ENCODE measurements at places on chromosomes 16 and 17.

DNA sequence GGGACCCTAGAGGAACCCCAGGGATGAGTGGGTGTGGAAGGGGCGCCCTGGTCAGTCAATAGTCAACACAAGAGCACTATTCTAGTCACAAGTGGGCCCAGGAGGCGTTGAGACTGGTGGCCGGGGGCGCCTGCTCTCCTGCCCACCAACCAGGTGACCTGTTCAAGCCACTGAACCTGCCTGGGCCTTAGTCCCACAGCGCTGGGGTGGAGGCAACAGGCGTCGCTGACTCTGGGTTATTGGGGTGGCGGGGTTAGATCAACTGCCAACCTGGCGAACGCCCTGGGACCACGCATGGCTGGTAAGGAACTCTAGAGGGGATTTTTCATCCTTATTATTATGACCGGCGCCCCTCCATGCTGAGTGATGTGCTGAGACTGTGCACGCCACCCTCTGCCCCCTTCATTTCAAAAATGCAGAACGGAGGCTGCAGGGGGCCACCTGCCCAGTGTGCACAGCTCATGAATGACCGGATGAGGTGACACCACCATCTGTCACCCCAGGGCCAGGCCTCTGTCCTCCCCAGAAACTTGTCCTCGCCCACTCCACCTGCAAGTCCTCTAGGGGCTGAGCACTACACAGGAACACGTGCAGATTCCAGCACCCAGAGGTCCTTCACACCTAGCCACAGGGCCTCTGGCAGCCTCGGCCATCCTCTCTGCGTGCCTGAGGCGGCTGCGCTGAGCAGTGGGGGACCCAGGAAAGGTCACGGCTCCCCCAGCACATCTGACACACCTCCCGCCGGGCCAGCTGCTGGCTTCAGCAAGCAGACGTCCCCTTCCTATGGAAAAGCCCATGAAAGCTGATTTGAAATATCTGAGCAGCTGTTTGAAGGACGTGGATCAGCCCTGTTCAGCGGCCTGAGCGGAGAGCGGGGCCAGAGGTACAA lies 51.6 kb upstream of the DNAH17 start:
- DNase-seq = peak; percentile 52

- no peak for DNase-seq
These were observed 7.6 kb downstream of the AIPL1 start for GRCh38 chr17:6427279-6427781.

- no peak for DNase-seq
These were observed 116.3 kb upstream of the MAF start for GRCh38 chr16:79716645-79717332.

DNA sequence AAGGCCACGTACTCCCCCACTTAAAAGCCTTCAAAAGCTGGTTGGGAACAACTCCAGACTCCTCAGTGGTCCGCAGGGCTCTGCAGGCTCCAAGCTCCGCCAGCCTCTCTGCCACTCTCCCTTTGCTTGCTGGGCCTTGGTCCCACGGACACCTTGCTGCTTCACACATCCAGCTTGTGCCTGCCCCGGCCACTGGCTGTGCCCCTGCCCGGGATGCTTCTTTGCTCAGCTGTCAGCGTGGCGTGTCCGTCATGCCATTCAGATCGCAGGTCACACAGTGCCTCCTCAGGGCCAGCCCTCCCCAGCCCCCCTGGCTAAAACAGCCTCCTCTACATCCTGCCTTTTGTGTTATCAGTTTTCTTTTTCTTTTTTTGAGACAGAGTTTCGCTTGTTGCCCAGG lies 11.8 kb downstream of the ASPHD1 start:
- peak; percentile 55 for DNase-seq

- no peak for DNase-seq
These were observed at the start of gene ASGR1 for GRCh38 chr17:7179317-7180254. Gene ASGR1, minus strand, starts transcription at chr17:7179370. Its CDS starts 807 bp downstream, at chr17:7178563.

DNA sequence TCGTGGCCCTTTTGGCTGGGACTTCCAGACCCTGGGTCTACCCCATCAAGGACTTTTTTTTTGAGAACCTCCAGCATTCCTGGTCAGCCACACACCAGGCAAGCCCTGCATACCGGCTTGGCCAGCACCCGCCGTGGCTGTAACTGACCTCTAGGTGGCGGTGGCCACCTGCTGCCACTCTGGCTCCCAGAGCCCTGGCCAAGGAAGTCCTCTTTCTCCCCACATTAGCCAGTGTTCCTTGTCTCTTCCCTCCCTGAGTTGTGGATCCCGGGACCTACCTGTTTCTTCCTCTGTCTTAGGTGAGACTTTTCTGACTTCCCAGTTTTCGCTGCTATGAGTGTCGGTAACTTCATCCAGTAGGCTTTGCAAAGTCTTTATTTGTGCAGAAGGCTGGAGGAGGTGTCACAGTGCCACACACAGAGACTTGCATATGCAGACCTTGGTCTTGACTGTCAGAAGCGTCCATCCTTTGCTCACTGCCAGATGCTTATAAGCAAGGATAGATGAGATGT lies 348.3 kb downstream of the CPPED1 start:
- peak; percentile 81 for DNase-seq

GRCh38 chr17:70187383-70187782 lies 18.1 kb downstream of the KCNJ2 start:
- DNase-seq = no peak

DNA sequence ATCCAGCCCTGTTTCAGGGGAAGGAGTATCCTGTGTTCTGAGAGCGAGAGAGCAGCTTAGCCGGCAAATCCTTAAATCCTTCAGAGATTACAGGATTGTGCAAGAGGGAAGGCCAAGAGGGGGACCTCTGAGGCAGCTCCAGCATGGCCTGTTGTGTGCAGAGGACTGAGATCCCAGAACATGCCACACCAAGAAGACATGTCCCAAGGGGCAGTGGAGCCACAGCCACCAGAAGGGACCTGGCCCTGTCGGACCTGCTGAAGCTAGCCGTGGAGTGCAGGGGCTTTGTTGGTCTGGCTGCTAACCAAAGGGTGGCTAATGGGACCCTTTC lies 1.6 kb upstream of the MRC2 start:
- no peak for DNase-seq

DNA sequence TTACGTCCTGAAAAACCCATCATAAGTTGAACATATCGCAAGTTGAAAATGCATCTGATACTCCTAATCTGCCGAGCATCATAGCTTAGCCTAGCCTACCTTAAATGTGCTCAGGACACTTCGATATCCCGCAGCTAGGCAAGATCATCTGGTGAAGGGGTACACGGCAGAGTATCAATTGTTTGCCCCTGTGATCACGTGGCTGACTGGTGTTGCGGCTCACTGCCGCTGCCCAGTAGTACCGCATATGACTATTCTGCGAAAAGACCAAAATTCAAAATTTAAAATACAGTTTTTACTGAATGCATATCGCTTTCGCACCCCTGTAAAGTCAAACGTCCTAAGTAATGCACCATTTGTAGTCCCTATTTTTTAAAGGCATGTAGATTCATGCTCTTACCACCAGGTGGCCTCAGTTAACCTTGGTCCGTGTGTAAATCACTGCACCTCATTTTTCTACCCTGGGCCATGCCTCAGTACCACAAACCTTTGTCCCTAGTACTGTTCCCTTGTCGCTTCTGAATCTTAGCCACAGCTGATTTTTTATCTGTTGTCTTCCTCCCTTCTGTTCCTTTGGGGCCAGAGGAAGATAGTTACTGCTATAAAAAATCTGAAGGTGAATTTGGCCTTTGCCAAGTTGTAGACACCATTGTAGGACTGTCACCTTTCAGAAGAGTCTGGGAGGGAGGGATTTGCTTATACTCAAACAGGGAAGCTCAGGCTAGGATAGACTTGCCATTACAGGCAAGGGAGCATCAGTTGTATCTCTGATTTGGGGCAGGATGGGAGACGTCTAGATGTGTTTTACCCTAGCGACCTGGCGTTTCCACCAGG lies 34.4 kb downstream of the WWP2 start:
- peak; percentile 36 for DNase-seq

- DNase-seq = no peak
These were observed 3.1 kb downstream of the ALDH3A2 start for GRCh38 chr17:19651451-19652238.

DNA sequence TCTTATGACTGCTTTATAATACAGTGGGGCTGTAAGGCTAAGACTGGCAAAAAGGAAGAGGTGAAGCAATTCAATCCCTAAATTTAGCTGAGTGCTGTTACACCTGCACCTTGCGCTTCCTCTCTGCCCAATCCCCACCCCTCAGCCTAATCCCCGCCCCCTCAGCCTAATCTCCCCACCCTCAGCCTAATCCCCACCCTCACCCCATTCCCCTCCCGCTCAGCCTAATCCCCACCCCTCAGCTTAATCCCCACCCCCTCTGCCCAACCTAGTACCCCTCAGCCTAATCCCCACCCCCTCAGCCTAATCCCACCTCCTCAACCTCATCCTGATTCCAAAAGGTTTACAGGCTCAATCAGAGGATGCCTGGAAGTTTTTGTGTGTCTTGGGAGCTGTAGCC lies 155.5 kb downstream of the PMP22 start:
- DNase-seq = no peak

DNA sequence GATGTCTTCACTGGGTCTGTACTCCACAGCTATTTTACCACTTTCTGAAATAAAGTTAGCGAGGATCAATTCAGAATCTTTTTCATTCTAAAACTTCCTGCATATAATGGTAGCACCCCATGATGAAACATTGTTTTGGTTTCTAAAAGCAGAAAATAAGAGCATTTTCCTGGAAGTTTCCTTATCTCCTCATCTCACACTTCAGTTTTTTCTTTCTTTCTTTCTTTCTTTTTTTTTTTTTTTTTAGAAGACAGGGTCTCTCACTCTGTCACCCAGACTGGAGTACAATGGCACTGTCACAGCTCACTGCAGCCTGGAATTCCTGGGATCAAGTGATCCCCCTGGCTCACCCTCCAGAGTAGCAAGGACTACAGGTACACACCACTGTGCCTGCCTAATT lies 10.3 kb downstream of the RDM1 start:
- no peak for DNase-seq

DNA sequence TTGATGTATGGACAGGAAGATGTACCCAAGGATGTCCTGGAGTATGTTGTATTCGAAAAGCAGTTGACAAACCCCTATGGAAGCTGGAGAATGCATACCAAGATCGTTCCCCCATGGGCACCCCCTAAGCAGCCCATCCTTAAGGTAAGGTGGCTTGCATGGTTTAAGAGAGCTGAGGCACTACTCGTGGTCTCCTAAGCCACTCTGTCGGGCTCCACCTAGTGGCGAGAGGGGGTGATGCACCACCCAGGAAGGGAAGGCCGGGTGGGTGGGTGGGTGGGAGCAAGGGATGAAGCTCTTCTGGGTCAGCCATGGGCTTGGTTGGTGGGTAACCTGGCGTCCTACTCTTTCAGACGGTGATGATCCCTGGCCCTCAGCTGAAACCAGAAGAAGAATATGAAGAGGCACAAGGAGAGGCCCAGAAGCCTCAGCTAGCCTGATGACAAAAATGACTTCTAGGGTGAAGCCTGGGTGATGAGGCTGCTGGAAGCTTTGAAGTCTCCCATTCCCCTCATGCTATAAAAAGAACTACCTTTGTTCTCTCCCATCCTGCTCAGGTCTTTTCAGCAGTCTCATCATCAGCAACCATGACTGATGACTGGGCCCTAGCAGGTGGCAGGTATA lies 21.5 kb downstream of the GPR179 start:
- DNase-seq = peak; percentile 84

- no peak for DNase-seq
These were observed 2.8 kb downstream of the SF3B3 start for GRCh38 chr16:70526403-70526802.

DNA sequence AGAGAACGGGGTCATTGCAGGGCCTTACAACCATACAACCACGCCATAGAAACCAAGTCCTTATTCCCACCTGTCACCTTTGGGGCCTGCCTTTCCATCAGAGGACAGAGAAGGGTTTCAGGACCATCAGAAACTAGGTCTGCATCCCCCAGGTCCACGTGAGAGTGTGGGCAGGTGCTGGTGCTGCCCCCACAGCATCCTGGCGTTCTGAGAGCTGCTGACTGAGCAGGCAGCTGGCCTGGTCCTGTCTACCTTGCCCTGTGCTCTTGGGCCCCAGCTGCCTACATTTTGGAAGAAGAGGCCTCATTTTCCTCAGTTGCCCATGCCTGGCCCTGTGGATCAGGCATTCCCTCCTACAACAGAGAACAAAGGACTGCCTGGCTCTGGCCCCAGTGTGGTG lies 21.6 kb downstream of the ZNF276 start:
- DNase-seq = no peak

DNA sequence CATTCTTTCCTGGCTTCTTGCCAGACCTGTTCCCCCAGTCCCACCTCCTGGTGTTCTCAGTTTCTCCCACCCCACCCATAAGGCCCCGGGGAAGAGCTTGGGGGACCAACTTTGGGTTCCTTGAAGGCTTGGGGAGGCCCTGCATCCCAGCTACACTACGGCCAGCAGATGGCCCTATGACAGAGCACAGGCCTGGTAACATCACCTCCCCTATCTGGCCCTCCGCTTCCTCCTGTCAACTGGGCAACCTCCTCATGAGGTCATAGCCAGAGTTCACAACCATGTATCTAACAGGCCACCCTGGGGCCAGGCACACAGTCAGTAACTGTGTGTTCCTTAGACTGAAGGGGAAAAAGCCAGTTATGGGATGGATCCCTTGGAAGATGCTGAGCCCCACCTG lies 31.4 kb downstream of the MYO15A start:
- no peak for DNase-seq

GRCh38 chr17:417691-418420 lies 65.2 kb upstream of the RPH3AL start:
- DNase-seq = no peak

DNA sequence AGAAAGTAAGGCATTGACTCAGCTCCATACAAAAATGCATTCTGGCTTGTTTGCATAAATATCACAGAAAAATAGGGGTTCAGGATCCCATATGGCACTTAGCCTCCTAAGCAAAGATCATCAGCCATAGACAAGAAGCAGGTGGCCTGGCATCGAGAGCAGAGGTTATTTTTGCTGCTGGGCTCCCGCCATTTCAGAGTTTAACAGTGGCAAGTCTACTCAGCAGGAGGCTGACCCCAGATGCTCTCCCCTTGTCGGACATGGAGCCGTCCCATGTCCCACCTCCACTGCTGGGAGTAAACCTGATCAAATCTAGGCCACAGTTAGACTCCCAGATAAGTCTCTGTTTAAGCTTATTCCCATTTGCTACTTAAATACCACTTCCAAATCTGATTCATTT lies 269.1 kb downstream of the FTO start:
- no peak for DNase-seq

DNA sequence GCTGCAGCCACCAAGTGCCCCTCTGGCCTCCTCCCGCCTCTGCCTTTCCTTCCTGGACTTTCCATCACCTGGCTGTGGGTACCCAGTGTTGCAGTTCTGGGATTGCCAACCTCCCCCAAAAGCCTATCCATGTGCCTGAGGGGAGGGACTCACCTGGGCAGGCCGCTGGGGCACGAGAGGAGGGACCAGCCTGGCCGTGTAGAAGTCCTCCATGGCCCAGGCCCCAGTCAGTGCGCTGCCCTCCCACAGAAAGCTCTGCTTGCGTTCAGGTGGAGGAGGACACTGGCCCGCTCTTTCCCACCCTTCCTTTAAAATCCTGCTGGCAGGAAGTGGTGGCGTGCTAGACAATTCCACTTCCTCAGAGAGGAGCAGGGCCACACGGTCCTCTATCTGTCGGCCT lies 14.2 kb downstream of the SLX4 start:
- DNase-seq = peak; percentile 58

- no peak for DNase-seq
These were observed 138.2 kb upstream of the COX10 start for GRCh38 chr17:13931111-13931526.

GRCh38 chr16:67748834-67749233 lies 29.7 kb upstream of the GFOD2 start:
- DNase-seq = no peak

Data from upper lobe of right lung (tissue), 1 donor.